ENCODE measurements at places on chromosomes 12 and 14.

DNA sequence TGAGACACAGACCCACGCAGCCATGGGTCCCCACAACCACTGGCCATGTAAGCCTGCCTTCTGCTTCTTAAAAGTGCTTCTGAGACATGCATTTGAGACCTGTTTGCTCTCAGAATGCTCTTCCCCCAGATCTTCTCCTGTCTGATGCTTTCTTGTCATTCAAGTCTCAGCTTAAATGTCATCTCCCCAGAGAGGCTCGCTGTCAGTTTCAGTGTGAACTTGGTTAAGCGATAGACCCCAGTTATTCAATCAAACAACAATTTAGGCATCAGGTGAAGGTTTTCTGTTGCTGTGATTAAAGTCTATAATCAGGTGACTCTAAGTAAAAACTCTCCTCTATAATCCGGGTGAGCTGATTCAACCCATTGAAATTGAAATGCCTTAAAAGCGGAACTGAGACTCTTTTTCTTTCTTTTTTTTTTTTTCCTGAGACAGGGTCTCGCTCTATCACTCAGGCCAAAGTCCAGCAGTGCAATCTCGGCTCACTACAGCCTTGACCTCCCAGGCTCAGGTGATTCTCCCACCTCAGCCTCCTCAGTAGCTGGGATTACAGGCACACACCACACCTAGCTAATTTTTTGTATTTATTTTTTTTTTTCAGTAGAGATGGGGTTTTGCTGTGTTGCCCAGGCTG lies 123.4 kb downstream of the KSR2 start:
- DNase-seq = no peak

DNA sequence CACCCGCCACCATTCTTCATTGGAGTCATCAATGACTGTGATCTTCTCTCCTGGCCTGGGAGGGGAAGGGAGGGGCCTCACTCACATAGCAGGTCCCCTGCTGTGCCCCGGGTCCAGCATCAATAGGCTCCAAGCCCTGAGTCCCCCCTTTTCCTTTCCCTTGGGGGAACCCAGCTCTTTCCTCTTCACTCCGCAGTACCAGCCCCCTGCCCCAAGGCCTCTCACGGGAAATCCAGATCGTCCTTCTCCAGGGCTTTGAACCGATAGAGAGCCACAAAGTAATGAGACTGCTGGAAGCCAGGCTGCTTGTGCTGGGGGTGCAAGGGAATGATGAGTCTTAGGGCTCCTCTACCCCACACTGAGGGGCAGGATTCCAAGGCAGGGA lies 6.7 kb downstream of the STAC3 start:
- DNase-seq = no peak

DNA sequence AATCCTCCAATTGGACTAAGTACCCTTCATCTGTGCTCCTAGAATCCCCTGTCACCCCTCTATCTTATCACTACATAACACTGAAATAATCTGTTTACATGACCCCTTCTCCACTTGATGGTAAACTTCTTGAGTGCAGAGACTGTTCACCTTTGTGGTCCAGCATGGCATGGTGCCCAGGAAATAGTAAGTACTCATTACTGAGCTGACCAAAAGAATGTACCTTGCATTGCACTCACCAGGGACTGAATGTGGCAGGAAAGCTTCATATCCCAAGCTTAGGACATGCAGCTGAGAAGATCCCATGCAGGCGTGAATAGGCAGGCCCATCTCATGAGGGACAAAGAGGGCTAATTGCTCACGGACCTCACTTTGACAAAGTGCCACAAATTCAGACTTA lies 1.4 kb upstream of the GARIN2 start:
- DNase-seq = peak; percentile 20

GRCh38 chr14:49303946-49304516 lies 282.1 kb downstream of the RPS29 start:
- no peak for DNase-seq

DNA sequence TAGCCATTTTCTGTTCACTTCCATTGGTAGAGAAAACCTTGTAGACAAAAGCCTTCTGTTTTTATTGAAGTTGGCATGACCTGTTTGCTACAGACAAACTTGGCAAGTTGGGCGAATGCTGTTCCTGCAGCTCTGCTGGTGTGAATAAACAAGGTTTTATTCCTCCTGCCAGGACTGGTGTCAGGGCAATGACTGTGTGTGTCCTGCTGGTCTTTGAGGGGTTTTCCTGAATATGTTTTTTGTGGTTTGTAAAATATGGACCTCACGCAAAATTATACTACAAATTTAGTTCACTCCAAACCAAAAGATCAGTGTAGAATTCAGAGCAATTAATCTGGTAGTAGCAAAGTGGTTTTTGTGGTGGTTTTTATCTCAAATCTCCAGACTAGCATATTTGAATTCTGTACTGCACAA lies 140.8 kb downstream of the ERC1 start:
- DNase-seq = no peak
